Cerebellum (tissue), 4 donors: ENCODE measurements at places on chromosomes 5 and 9.

DNA sequence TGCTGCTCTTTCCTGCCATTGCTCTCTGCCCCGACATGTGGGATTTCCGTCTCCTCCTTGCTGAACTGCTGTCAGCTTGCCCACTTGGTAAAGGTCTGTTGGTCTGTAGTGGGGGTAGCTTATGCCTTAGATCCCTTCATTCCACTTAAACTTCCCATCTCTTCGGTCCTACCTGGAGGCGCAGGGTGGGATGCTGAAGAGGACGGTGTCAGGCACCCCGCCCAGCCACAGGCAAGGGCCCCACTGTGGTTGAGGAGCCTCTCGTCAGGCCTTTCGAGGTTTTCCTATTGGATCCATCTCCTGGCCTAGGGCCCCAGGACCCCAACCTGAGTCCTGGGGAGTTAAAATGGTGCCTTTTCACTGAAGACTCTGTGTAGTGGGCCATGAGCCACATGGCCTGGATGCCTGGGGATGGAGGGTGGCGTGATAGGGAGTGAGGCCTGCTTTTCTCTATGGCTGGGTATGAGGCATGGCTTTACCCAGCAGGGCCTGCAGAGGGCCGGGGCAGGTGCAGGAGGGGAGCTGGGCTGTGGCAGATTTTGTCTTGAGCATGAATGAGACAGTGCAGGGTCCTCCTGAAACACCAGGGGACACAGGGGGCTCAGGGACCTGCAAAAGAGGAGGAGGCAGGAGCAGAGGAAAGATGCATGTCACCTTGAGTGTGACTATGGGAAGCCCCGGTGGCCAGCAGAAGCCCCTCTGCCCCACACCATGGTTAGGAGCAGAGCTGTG, 25.8 kb upstream of the RNF130 start:
- no peak for DNase-seq

DNA sequence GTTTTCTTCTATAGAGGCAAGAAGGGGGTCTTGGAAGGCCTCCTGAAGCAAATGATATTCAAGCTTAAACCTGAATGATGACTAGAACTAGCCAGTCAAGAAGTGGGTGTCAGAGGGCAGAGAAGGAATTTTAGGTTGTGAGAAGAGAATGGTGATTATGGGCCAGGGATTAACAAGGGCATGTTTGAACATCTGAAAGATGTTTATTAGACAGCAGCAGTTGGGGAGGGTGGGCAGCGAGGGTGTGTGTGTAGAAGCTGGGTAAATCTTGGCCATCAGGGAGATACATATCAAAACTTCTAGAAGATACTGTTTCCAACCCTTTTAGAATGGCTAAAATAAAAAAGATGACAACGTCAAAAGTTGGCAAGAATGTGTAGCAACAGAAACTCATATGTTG, 54.5 kb downstream of the MAN2A1 start:
- no peak for DNase-seq

- no peak for DNase-seq
These were observed 23.7 kb upstream of the NR3C1 start for GRCh38 chr5:143427122-143427735.

DNA sequence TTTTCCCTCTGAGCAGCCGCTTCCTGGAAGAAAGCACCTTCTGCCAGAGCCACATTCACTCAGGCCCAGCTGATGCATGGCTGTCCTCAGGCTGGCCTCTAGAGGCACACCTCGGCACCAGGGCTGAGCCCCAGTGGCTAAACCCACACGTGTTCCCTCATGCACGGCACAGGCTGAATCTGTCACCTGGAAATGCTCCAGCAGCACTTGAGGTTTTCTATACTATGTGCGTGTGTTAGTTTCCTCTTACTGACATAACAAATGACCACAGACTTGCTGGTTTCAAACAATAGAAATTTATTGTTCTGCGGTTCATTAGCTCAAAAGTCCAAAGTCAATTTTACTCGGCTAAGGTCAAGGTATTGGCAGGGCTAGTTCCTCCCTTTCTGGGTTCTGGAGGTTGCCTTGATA, 141.4 kb downstream of the LRRC70 start:
- no peak for DNase-seq

- peak; percentile 19 for DNase-seq
These were observed 698 bp downstream of the NFX1 start for GRCh38 chr9:33291031-33291397.

DNA sequence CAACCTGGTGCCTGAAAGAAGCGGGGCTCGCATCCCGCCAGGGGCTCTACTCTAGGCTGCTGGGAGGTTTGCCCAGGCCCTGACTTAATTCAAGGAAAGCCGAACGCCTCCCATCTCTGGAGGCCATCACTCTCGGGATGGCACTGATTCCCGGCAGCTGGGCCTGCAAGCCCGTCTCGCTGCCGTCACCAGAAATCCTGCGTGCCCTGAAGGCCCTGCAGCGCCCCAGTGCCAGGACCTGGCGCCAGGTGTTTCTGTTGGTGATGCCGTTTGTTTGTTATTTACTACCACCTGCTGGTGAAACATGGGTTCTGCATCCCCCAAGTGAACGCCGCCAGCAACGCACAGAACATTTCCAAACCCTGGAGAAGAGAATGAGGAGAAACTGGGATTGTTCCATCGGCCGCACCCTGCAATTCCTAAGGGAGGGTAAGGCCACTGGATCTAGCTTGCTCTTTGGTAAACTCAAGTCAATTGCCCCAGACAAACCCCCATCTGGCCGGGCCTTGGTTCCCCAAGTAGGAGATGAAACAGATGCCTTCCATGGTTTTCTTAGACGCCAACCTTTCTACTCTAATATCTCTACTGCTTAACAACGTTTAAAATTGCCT, 77.9 kb downstream of the AK8 start:
- peak; percentile 82 for DNase-seq

DNA sequence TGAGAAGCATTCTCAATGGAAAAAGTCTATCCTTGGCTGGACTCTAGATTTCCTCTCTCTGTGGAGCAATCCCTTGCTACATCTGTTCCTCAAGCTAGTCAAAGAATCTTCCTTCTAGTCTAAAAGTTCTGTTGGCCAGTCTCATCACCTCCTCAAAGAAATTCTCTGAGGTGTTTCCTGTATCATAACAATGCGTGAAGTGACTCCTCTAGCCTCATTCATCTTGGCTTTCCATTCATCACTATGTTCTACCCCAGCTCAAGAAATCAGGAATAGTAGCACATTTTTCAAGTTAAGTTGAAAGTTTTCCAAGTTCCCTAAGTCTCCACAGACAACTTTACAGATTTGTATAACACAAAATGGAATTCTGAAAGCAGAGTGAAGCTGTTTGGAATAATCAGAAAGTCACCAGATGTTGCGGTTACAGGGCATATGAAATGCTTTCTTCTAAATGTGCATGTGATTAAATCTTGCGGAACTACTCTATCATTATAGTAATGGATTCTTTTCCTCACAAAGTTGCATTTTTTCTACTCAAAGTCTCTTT, 176.6 kb upstream of the FREM1 start:
- DNase-seq: no peak

DNA sequence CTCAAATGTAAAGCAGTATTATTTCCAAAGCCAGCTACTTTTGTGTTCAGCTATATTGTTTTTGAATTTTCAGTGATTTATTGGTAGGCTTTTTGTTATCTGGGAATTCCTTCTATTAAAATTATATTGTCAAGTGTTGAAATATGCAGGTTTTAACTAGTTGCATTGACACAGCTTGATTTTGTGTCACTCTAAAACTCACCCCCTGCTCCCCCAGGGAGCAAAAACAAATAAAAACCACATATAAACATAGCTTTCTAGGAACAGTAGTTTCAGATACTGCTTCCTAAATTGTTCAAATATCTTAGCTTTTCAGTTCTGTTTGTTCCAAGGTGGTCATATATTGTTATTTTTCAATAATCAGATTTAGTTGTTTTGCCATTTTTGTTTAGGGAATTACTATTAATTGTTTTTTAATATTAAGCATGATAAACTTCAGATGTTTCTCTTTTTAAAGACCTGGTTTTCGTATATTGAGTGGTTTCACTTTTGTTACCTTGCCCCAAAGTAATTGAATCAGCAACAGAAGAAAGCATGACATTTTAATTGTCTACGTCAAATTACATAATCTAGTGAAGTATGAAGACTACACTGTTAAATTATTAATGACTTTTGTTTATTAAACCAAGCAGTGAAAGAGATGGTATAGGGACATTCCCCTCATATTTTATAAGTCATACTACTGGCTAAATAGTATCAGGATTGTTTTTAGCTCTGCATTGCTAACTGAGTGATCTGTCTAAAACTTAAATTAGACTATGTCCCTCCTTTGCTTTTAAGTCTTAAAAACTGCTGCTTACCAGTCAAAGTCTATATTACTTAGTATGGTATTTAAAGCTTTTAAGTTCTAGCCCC, 43.4 kb downstream of the ERBIN start:
- DNase-seq: no peak

- no peak for DNase-seq
These were observed 23.5 kb downstream of the DUSP1 start for GRCh38 chr5:172747471-172747870.

DNA sequence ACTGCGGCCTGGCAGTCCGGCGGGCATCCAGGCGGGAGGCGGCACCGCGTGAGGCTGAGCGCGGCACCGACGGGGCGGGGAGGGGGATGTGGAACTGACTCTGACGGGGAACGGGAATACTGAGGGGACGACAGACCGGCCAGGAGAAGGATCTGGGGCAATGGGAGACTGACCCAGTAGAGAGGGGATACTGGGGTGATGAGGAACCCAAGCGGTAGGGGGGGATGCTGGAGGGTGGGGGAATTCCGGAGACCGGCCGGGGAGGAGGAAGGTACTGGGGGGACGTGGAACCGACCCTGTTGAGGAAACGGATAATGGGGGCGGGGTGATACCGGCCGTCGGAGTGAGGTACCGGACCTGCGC, 423 bp downstream of the IPPK start:
- DNase-seq: no peak

GRCh38 chr5:159975462-159976019, 33.4 kb upstream of the TTC1 start:
- DNase-seq: no peak

DNA sequence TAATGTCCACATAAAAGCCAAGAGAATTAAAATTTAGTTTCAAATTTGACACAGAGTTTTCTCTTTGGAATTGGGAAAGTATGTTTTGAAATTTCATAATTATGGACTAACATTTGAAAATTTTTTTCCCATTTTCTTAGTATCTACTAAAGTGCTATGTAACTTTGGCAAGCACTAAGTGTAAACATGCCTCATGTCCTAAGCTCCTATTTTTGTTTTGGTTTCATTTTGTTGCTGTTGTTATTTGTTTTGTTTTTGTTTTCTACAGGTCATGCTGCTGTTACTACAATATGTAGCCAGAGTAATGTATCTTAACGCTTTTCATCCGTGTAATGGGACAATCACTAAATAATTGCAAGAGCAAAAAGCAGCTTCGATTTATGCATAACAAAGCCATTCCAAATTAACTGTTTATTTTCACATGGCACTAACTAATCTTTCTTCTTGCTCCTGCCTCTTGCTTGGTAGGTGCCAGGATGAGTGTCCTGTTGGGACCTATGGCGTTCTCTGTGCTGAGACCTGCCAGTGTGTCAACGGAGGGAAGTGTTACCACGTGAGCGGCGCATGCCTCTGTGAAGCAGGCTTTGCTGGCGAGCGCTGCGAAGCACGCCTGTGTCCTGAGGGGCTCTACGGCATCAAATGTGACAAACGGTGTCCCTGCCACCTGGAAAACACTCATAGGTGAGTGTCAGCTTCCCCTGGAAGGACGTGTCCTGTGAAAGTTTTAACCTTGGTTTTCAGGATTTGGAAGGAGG, 107.3 kb upstream of the PRRC1 start:
- DNase-seq: no peak

GRCh38 chr9:91060520-91061343, 259.1 kb downstream of the SYK start:
- DNase-seq: no peak

GRCh38 chr5:78129597-78129996, 164.9 kb downstream of the AP3B1 start:
- DNase-seq: no peak

DNA sequence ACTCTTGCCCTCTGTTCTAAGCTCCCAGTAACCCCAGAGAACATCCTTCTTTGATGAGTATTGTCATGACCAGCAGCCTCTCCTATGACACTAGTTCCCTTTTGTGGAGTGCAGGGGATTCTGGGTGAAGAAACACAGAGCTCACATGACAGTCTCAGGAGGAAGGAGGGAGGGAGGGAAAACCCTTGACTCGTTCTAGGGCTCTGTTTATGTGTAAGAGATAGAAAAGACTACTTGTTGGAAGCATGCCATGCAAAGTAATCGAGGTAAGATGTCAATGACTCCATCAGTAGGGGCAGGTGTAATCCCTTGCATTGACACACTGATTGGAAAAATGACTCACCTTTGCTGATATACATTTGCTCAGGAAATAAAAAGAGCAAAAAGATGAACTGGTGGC, 190.2 kb upstream of the ELL2 start:
- no peak for DNase-seq

GRCh38 chr5:178273665-178274541, 41.3 kb upstream of the PHYKPL start:
- DNase-seq: no peak

DNA sequence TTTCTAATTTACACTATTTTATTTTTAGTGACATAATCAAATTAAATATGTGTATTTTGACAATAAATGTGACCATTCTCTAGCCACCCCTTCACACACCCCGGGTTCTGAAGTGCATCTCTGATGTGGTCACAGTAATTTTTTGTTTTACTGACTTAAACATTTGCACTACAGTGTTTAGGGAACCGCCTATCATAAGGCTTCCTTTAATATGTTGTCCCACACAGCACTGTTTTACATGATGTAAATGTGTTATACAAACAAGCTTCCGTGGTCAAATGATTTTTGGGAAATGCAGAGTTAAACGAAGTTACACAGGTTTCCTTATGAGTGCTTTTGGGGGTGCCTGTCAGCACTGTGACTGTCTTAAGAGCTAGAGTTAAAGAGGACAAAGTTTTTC, 86.5 kb downstream of the KDM4C start:
- DNase-seq: no peak

DNA sequence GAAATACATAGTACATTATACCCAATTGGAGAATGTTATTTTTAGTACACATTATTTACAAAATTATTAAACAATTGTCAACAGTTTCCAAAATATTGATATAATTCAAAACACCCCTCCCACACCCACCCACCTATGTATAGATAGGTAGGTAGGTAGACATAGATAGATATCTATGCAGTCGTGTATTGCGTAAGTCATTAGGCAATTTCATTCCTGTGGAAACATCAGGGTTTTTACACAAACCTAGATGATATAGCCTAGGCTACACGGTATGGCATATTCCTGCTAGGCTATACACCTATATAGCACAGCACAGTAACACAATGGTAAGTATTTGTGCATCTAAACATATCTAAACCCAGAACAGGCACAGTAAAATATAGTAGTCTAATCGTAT, 377.3 kb downstream of the ANXA1 start:
- no peak for DNase-seq

DNA sequence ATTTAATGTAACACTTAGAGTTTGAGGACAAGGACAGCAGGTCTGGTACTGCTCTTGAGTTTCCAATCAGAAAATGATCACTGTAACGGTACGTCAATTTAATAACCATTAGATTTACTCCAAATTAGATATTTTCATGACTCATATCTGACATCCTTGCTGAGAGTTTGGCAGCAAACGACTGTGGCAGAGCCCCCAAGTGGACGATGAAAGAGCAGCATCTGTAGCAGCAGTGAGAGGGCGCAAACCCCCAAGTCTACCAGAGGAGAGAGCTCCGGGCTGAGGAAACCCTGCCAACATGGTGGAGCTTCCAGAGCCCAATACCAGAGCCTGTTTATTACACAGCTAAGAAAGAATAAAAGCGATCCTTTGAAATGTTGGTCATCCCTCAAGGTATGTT, 73.2 kb upstream of the EPB41L4A start:
- no peak for DNase-seq

GRCh38 chr5:6632324-6632887, 438 bp downstream of the NSUN2 start:
- DNase-seq: peak; percentile 30

GRCh38 chr5:90983148-90983547, 400.0 kb downstream of the ARRDC3 start:
- DNase-seq: no peak
